Body of pancreas (tissue), 4 donors: ENCODE measurements at places on chromosomes 7 and 10.

GRCh38 chr10:21888959-21889358 lies 114.6 kb downstream of the DNAJC1 start:
- no peak for DNase-seq

- no peak for DNase-seq
Observed at GRCh38 chr7:16638282-16639280, 7.0 kb downstream of the ANKMY2 start.

DNA sequence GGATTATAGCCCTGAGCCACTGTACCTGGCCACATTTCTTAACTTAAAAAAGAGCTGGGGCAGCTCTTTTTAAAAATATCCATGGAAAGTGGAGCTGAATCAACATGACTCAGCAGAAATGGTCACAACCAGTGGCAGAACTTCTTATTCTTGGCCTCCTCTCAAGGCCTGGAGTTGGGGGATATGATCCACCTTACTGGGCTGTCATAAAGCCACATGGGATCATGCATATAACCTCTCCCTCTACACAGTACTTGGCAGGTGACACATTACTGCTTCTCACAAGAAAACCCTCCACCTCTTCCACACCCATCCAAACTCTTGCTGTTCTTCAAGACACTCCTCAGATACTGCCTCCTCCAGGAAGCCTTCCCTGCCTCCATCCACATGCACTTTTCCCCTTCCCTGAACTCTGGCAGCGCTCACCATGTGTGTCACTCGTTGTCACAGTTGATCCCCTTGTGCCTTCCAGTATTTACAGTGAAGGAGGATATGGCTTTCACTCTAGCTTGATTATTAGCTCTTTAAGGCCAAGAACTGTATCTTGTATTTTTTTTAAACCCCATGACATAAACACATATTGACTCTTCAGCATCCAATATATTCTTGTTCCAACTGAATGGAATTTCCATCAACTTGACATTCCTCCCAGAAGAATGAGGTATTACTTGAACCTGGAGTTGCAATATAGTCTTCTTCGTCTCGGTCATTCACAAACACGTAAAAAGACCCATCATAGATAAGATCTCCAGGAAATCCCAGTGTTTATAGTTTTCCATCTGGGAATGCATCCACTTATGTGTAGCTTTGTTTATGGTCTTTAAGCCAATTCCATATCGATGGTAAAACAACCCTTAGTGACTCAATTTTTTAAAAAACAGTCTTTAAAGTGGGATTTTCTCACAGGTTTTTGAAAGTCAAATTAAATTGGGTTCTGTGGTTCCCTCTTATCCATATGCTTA lies 85.5 kb downstream of the TBXAS1 start:
- no peak for DNase-seq

DNA sequence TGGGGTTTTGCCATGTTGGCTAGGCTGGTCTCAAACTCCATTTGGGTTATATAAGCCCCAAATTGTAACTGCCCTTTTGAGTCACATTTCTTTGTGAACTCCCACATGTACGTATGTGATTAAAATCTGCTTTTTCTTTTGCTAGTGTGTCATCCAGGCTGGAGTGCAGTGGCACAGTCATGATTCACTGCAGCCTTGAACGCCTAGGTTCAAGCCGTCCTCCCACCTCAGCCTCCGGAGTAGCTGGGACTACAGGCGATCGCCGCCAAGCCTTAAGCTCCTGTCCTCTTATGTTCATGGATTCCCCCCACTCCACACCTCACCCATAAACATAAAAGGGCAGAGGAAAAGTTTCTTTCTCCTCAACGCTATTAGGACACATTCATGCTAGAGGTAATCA lies 4.4 kb upstream of the SMC3 start:
- DNase-seq: no peak
